ENCODE measurements at places on chromosomes 12 and 14. TPM values are rescaled to one million over a fixed set of nuclear protein-coding genes. Genes with fewer than 3 reads are reported as not detected.

KRT72 gene
- not detected for total RNA-seq

TAS2R42 gene
- total RNA-seq = not detected

CCER1 gene
- total RNA-seq = not detected

CARMIL3 gene
- under 0.01 TPM for total RNA-seq

Measured in tracheal epithelial cell (primary cell).